ENCODE measurements at places on chromosomes 2 and 18. TPM values are rescaled to one million over a fixed set of nuclear protein-coding genes. Genes with fewer than 3 reads are reported as not detected.

Gene RESP18
- not detected for total RNA-seq

Gene CCL20
- total RNA-seq, result 39.9 TPM

DNA sequence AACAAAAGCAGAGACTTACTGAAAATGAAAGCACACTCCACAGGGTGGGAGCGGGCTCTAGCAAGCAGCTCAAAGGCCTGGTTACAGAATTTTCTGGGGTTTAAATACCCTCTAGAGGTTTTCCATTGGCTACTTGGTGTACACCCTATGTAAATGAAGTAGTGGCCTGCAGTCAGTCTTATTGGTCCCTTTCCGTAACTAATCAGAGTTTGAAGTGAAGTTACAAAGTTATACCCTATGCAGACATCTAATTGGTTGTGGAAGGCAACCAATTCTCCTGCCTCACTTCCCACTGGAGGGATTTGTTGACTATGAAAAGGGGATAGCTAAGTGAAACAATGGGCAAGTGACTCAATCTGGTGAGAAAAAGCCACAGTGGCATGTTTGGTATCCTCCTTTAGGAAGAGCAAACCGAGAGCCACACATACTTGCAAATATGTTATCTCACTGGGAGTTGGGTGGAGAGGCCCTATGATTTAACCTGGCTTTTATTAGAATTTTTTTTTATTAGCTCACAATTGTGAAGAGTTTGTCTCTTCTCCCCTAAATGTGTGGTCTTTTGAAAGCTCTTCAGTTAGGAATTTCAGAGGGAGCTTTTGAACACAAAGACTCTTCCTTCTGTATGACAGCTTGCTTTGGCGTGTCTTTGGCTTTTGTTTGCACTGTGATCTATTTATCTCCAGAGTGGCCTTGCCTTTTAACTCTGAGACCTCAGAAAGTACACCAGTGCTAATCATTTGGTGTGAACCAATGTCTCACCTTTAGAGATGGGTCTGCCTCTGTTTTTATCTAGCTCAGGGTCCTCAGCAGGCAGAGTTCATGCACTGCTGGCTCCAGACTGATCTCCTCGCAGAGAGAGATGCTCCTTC, 69.6 kb downstream of the MAP4K4 start:
- peak; percentile 15 for DNase-seq
- H3K27ac ChIP-seq, result peak overlapping the region; percentile 69
- H3K36me3 ChIP-seq, result peaks cover 13% of the 10 kb centered on the region
- no peaks in the 10 kb centered on the region for H3K27me3 ChIP-seq
- peaks cover 82% of the 10 kb centered on the region for H3K4me1 ChIP-seq

DNA sequence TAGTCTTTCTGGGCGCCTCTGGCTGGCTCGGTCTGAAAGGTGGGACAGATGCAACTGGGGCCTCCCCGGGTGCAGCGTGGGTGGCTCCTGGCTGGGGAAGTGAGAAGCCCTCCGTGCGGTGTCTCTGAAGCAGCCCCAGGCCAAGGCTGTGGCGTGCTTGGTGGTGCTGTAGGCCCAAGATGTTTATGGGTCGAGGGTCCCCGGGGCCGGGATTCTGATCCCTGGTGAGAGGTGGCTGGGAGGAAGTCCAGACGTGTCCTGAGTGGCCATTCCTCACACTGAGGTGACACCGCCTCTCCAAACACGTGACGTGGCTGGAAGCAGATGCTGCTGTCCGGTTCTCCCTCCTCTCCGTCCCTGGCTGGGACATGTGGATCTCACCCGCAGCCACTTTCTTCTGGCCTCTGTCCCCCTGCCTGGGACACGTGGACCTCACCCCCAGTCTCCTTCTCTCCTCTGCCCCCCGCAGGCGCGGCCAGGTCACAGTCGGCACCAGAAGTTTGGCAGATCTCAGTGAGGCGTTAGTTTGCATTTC, 12.6 kb downstream of the RTP5 start:
- peak overlapping the region; percentile 51 for H3K27ac ChIP-seq
- H3K4me1 ChIP-seq, result peaks cover 18% of the 10 kb centered on the region
- peak overlapping the region; percentile 86 for H3K4me3 ChIP-seq
- peaks cover 19% of the 10 kb centered on the region for H3K36me3 ChIP-seq

DNA sequence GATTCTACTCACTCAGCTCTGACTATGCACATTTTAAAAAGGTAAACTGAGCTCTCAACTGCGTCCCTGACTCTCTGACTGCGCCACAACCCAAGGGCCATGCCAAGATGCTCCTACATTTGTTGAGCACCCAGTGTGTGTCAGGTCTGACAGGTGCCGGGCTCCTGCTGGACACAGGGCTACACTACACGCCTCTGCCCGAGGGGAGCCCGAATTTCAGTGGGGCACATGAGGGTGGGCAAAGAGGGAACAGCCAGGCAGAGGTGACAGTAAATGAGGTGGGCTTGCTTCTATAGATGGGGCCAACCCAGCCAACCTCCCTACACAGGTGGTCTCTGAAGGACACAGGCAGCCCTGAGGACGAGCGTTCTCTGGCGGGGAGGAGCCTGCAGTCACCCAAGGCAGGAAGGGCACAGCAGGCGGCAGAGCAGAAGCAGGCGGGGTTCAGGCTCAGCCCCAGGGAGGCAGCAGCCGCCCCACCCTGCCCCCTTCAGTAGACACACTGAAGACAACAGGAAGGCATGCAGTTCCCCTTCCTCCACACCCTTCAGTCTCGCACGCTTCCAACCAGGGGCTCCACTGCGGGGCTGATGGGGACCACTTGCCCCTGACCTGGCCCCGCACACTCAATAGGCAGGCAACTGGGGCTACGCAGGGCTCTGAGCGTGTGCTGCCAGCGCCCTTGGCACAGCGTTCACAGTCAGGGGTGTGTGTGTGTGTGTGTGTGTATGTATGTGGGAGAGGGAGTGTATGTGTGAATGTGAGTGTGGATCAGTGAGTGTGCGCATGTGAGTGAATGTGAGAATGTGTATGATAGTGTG, 98.4 kb downstream of the UXS1 start:
- H3K36me3 ChIP-seq, result peaks cover 9% of the 10 kb centered on the region
- DNase-seq, result no peak
- no peaks in the 10 kb centered on the region for H3K4me1 ChIP-seq
- H3K27ac ChIP-seq, result no peak overlapping the region

GRCh38 chr2:207337234-207338219, 171.8 kb upstream of the KLF7 start:
- H3K27ac ChIP-seq, result no peak overlapping the region
- H3K4me1 ChIP-seq, result no peaks in the 10 kb centered on the region
- H3K4me3 ChIP-seq, result no peak overlapping the region
- no peak for DNase-seq

- no peak for DNase-seq
- no peak overlapping the region for H3K27ac ChIP-seq
- H3K4me1 ChIP-seq, result no peaks in the 10 kb centered on the region
- H3K36me3 ChIP-seq, result no peaks in the 10 kb centered on the region
- H3K27me3 ChIP-seq, result no peaks in the 10 kb centered on the region
These were observed 148.1 kb upstream of the HS6ST1 start for GRCh38 chr2:128466776-128467175.

DNA sequence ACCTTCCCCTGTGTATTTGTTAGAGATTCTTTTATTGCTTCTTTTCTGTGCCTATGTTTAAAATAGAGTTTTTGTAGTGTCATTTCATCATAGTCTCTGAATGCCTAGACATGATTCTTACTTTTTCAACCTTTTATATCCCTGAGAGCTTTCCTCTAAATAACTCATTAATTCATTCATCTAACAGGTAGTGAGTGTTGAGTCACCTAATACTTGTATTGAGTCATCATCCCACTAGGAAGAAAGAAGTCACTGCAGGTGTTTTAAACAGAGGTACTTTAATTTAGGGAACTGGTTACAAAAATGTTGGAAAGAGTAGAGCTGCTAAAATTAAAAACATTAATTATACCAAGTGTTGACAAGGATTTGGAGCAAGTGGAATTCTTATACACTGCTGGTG, 18.5 kb upstream of the NMS start:
- no peaks in the 10 kb centered on the region for H3K36me3 ChIP-seq
- no peak overlapping the region for H3K4me3 ChIP-seq
- no peak for DNase-seq
- no peaks in the 10 kb centered on the region for H3K4me1 ChIP-seq

DNA sequence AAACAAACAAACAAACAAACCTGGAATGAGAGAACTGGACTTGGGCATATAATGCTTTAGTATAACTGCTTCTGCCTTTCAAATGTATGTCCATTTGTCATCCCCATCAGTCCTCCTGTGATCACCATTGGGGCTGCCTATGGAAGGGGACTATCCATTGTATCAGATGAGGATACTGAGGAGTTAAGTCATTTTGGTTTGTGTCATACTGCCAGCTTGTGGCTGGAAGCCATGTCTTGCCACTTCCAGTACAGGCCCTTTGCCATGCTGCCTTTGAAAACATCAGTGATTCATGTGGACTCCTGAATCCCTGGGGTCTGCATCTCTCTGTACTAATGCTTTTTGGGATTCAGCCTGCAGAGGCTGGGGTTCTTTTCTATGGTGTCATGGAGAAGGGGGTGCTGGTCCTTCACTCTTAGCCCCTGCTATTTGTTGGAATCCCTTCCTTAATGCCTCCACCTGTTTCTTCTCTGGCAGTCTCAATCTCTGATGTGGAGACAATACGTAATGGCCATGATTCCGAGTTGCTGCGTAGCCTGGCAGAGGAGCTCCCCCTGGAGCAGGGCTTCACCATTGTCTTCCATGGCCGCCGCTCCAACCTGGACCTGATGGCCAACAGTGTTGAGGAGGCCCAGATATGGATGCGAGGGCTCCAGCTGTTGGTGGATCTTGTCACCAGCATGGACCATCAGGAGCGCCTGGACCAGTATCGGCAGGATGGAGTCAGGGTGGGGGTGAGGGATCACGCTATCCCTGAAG, 10.6 kb downstream of the PLCD4 start:
- no peak overlapping the region for H3K27ac ChIP-seq
- no peaks in the 10 kb centered on the region for H3K4me1 ChIP-seq
- DNase-seq, result no peak
- H3K4me3 ChIP-seq, result no peak overlapping the region
- no peaks in the 10 kb centered on the region for H3K36me3 ChIP-seq

DNA sequence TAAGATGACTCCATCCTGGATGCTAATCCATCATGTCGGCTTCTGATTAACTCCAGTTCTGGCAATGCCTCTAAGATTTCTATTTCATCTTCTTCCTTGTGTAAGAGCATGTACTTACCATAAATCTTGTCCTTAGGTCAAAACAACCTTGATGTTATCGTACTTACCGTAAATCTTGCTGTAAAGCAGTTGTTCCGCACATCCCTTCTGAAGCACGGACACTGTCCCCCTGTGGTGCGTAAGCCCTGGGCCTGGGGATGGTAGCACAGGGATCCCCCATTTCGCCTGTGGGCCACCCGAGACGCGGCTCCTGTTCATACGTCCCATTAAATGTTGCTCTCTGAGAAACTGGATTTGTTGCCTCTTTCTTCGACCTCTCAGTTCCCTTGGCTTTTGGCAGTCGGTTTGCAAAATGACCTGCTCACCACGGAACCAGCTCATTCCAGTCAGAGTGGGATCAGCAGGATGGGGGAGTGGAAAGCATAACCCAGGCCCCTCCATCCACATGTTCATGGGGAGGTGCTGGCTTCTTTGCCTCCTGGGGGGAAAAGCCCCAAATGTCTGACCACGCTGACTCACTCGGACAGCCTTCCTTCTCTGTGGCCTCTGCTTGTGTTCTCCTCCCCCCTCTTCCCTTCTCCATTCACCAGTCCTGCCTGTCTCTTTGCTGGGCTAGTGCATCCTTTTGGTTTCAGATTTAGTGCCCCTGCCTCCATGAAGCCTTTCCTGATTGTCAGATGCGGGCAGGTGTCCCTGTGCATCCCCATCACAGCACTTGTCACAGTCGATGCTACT, 49.9 kb downstream of the RAB31 start:
- no peak overlapping the region for H3K27ac ChIP-seq
- no peaks in the 10 kb centered on the region for H3K36me3 ChIP-seq
- peaks cover 26% of the 10 kb centered on the region for H3K27me3 ChIP-seq
- H3K4me3 ChIP-seq, result no peak overlapping the region
- H3K4me1 ChIP-seq, result no peaks in the 10 kb centered on the region

DNA sequence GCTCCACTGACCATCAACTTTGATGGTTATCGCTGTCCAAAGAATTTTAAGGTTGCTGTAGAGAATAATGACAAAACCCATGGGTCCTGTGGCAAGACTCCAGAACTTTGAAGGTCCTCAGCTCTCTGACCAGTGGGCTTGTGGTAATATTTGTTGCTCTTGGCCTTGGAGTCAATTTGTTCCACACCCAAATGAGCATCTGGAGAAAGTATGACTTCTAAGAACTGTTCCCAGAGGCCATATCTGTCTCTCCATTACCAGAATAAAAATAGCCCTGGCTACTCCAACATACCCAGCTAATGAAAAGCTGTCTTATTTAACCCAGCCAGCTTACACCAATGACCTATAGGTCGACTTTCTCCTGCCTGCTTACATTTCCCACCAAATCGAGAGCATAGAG, 466.4 kb downstream of the MEIS1 start:
- no peaks in the 10 kb centered on the region for H3K36me3 ChIP-seq
- no peaks in the 10 kb centered on the region for H3K27me3 ChIP-seq
- no peak overlapping the region for H3K27ac ChIP-seq
- H3K4me3 ChIP-seq, result no peak overlapping the region
- H3K4me1 ChIP-seq, result no peaks in the 10 kb centered on the region

DNA sequence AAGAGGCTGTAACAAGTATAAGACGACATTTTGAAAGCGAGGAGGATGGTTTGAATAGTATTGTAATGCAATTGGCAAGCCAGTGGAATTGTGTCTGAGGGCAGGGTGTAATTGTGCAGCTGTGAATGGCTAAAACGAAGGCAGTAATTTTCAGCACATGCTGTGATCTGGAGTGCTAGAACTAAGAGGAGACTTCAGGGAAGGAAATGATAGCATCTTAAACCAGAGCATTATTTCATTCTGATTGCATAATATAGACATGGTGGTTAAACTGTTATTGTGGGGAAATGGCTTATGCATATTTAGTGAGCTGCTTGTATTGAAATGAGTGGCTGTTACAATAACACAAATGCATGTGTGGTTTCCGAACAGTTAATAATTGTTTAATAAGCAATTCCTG, 36.3 kb downstream of the THSD7B start:
- H3K36me3 ChIP-seq, result no peaks in the 10 kb centered on the region
- no peak overlapping the region for H3K4me3 ChIP-seq
- no peak for DNase-seq
- no peaks in the 10 kb centered on the region for H3K4me1 ChIP-seq
- H3K27me3 ChIP-seq, result no peaks in the 10 kb centered on the region
- no peak overlapping the region for H3K27ac ChIP-seq

DNA sequence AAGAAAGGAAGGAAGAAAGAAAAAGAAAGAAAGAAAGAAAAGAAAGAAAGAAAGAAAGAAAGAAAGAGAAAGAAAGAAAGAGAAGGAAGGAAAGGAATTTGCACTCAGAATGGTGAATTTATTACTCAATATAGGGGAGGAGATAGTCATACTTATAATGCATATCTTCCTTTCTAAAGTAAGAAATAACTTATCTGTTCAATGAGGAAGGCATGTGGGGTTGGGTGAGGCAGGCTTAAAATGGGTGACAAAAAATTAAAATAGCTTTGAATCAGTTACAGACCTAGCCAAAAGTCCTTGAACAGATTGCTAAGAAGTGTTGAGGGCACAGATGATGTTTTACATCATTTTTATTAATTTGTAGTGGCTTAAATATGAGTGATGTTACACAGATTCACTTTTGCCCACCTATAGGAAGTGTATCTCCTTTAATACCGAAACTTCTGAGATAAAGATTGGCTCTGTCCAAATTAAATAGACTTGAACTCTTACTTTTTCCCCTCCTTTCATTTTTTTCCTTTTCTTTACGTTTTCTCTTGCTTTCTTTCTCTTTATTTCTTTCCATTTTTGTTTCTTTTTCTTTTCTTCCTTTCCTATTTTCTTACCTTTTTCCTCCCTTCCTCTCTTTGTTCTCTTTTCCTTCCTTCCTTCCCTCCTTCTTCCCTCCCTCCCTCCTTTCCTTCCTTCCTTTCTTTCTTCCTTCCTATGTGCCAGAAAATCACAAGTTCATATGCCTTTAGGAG, 14.8 kb upstream of the DSC2 start:
- no peak for DNase-seq
- H3K27me3 ChIP-seq, result no peaks in the 10 kb centered on the region
- H3K36me3 ChIP-seq, result no peaks in the 10 kb centered on the region
